Activated CD8-positive, alpha-beta memory T cell treated with anti-CD3 and anti-CD28 coated beads for 1 hour (primary cell): ENCODE measurements at places on chromosomes 7 and 10.
A peak's percentile ranks its signal among the peaks of the same experiment; 100 is the strongest.

DNA sequence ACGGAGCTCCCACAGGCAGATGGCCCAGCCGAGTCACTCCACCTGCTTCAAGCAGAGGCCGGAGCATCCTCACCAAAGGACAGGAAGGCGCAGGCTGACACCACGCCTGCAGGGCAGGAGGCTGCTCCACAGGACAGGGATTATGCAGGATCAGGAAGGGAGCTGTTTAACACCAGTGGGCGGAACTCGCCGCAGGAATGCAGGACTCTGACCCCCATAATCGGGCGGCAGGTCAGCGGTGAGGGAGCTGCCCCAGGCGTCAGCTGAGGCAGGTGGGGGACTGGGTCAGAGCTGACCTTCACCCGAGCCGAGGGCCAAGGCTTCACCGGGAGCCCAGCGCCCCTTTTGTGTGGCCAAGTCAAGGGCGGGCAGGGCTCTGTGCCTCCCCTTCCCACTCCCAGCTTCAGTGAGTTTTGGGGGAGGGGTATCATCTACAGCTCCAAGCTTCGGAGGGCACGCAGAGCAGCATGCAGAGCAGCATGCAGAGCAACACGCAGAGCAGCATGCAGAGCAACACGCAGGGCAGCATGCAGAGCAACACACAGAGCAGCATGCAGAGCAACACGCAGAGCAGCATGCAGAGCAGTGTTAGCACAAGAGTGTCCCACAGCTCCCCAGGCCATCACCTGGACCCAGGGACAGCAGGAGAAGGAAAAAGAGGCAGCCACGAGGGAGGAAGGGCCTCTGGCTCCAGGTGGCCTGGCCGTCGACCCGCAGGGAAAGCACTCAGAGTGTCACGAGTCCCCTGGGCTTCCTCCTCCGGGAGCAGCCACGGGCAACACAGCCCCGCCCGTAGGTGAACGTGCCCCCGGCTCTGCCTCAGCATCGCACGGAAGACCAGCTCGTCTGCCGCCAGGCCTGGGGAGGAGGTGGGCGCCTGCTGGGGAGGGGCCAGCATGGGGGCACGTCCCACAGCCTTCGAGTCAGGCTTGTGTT is 151.7 kb upstream of the PPP2R2D start:
- no peak for DNase-seq

DNA sequence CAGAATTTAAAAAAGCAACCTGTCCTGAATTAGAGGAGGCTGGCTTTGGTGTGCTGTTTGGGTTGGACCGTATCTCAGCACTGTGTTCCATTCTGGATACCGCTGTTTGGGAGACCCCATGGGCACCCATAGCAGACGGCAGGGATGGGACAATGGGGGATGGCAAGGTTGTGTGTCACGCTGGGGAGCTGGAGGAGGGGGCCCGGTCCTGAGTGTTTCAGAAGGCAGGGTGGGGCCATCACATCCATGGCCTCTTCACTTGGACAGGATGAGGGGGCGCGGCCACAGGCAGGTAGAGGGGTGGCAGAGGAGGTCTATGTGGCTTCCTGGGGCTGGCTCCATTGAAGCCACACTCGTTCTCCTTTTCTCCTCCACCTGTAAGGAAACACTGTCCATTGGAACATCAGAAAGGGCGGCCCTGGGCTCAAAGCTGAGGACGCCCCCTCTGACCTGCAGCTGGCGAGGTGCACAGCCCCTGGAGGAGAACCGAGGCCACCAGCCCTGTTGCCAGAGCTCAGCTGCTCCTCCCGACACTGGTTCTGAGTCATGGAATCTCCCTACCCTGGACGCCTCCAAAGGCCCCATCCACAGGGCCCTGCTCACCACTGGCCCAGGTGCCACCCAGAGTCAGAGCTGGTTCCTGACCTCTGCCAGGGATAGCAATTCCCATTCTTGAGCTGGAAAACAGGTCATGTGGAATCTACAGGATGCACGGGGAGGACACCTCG is 587.3 kb downstream of the DNAJB6 start:
- no peak for DNase-seq

DNA sequence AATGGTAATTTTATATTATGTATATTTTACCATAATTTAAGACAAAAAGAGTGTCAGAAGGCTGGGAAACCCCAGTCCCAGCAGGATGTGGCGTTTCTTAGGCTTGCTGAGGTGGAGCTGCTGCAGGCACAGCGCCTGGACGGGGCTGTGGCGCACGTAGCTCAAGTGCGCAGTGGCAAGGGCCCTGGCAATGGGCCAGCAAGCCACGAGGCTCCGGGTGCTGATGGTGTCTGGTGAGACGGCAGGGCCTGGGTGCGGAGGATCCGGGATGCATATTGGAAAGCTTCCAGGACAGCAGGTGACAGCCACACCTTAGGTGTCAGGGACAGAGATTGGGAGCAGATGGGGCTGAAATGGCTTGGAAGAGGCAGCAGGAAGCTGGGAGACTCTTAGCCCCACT is 37.2 kb downstream of the CLEC2L start:
- no peak for DNase-seq

GRCh38 chr7:1707756-1708595 is 37.9 kb downstream of the ELFN1 start:
- no peak for DNase-seq

DNA sequence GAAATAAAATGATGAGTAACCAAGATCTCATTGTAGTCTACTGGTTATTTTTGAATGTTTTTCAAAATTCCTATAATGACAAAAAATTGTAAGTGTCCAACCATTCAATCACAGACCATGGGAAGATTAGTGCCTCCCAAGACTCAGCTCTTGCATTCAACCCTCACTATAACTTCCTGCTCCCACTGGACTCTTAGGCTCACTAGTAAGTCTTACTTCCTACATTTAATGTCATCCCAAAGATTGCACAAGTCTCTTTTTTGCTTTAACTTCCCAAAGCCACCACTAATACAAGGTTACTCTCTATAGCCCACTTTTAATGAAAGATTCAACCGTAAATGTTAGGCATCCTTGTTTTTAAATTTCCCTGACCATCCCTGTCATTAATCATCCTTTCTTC is 111.9 kb upstream of the NRBF2 start:
- no peak for DNase-seq

- no peak for DNase-seq
These were observed 31.7 kb upstream of the DNMBP start for GRCh38 chr10:100041306-100042002.

DNA sequence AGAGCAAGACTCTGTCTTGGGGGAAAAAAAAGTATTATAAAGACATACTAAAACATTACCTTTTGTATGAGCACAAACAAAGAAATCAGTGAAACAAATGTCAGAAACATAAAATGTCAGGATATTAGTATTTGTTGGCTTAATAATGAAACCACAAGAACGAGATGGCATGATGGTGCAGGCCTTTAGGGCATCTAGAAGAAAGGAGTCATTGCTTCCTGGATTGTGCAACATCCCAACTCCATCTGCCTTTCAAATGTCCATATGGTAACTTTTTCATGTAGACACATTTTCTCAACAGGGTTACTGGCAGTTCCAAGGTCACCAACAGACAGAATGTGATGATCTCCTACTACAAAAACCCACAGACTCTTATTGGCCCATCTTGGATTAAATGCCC is 96.6 kb downstream of the ZNF248 start:
- no peak for DNase-seq

GRCh38 chr7:116862951-116863670 is 724 bp downstream of the CAPZA2 start:
- no peak for DNase-seq

GRCh38 chr10:113930482-113931057 is 76.1 kb downstream of the NHLRC2 start:
- DNase-seq = no peak

DNA sequence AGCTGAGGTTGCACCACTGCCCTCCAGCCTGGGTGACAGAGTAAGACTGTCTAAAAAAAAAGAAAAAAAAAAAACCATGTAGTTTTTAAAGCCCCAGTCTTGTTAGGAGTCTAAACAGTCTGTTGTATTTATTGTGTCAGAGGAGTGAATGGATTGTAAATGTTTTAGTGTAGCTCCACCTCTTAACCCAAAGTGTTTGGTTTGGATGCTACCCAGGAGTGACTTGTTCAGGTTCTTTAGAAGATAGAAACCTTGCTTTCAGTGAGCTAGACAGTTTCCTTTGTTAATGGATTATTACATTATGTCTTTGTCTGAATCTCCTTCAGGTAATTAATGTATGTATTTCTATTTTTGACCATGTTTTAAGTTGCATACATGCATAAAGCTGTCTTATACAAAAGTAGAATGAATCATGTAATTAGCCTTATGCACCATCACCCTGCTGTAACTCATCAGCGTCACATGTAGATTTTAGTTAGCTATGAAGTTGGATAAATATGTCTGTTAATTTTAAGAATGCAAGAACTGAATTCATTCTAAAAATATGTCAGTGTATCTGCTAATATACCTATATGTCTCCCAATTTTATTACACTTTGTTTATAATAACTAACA is 97.7 kb downstream of the TAF3 start:
- DNase-seq = no peak

DNA sequence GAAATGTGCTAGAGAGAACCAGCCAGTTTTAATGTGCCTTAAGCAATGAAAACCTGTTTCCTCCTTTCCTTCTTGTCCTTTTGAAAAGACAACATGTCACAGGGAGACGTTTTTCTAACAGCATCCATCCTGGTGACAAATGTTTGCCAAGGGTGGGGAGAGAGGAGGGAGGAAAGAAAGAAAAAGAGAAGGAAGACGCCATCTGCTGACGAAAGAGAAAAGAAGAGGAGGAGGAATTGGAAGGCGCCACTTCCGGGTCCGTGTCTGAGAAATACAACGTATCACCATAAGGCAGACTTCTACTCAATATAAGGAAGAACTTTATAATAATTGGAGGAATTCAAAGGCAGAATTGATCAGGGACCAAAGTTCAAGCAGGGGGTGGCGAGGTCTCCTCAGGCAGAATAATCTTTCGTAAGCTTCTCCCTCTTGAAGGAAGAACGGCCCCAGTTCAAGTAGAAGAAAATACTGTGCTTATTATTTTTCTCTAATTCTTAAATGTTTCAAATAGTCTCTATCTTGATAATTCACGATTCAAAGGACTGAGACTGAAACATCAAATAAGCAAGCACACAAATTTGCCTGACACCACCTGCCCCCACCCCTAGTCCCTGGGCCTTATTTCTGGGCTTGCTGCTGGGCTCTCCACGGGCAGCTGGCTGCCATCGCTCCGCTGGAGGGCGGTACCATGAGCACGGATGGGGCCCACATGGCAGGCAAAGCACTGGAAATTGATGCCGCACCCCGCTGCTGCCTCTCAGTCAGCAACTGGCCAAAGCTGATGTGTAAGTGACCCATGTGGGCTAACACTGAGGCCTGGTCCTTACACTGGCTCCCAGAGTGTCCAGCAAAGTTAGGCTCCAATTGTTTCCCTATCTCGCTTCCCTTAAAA is 273.7 kb upstream of the KLF14 start:
- no peak for DNase-seq

DNA sequence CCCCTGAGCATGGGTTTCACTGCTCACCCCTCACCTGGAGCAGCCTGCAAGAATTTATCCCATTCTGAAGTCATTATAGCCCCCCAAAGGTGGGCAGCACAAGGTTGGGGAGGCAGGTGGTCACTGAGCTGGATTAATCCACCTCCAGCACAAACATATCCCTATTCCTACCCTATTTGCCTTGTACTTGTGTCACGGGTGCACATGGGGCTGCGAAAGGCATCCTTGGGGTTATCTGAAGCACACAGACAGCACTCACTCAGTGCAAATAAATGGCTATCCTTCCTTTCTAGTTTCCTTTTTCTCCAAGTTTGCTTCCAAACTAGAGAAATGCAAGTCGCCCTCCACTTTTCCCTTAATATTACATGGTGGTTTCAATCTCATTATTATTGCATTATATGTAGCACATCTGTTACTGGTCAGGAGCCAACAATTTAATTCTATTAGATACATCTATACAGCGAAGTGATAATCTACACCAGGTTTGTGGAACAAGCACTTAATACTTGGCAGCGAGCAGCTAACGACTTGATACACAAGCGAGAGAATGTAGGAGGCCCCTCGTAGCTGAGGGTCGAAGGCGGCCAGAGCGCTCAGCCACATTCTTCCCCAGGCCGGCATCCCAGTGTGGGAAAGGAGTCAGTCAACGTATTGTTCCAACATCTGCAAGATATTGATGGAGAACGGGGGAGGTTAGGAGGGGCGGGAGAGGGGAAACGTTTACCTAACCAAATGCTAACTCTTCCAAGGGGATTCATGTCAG is 121.3 kb upstream of the HABP2 start:
- no peak for DNase-seq

DNA sequence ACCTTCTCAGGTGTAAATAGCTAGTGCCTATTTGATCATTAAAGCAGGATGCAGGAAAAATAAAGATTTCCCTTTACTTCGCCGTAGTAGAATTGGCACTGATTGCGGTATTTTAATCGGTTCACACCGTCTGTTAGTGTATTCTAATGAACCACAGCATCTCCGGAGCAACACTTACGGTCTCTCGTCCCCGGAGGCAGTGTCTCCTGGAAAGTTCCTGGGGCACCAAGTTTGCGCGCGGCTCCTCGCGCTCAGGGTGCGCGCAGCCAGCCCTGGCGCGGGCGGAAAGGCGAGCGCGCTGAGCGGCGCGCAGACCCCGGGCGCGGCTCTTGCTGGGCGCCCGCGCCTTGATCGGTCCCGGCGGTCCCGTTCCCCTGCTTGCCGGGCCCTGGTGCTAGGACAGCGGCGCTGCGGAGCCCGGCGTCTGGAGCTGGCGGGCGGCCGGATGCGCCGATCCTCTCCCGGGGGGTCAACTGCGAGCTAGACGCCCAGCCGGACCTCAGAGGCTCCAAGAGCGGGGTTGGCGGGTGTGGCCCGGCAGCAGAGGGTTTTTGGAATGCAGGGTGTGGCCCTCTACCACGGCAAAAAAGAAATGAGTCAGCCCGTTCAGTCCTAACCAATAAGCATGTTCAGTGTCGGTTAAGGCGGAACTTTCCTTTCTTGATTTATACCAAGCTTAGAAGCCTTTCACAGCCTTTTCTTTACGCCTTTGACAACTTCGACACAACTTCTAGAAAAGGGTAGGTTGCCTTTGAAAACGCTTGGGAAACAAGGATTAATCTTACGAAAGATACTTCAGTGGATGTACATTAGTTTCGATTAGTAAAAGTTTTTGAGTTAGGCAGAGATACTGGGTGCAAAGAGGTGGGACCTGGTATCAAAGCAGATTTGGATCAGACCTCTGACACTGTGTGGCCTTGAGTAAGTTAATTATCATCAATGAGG is 166.8 kb upstream of the ASAH2 start:
- no peak for DNase-seq

GRCh38 chr10:61708846-61709245 is 46.1 kb downstream of the CABCOCO1 start:
- no peak for DNase-seq

- DNase-seq = no peak
These were observed 7.3 kb downstream of the OCM2 start for GRCh38 chr7:97982647-97983046.

- DNase-seq = peak; percentile 30
These were observed 104.0 kb downstream of the SLIT1 start for GRCh38 chr10:97081621-97082235.
